ENCODE measurements at places on chromosomes 3 and 15.

DNA sequence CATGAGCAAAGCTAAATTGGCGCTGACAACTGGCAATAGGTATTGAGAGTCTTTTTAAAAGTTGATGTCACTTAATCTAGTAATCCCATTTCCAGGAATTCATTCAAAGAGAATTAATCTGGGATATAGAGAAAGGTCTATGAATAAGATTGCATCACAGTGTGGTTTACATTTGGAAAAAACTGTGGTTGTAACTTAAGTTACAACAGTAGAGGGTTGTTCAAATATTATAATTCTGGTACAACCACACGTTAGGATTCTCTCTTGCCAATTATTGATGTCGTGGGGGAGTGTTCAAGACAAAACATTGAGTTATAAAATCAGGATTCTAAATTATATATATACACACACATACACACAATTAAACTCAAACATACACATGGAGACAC lies 79.8 kb downstream of the LIPC start:
- DNase-seq = no peak

DNA sequence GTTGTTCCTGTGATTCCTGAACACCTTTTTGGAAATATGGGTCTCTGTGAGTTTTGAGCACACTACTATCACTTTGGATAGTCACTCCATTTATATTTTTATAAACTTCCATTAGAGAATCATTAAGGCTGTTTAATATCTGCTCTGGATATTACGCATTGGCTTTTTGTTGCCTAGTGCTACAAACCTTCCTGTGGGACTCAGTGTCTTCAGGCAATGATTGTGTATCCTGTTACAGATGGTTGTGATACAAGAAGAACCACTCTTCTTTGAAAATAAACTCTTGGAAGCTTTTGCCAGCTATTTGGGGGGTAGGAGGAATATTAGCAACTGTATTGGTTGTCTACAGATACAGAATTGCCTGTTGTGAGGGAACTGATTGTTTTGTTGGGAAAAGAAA lies 15.6 kb downstream of the GCSAM start:
- no peak for DNase-seq

- DNase-seq = peak; percentile 85
Measured at GRCh38 chr3:50316657-50317242, 5.8 kb downstream of the HYAL2 start.

DNA sequence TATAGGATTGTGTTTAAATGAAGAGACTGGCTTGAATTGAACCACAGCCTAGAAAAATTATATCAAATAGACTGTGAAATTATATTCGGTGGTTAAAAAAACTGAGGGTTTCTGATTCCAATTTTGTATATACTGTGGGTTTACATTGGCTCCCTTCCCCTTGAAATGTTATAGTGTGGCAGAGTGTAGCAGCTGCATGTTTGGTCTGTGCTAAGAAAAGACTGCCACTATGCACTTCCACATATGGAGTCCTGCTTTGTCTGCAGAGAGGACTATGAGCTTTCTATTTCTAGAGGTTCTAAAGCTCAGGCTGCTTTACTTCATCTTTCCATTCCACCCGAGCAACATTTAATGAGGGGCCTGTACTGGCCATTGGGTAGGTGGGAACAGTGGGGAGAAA lies 112.3 kb downstream of the P3H2 start:
- DNase-seq = no peak

GRCh38 chr3:177145381-177145780 lies 51.9 kb downstream of the TBL1XR1 start:
- DNase-seq = no peak

GRCh38 chr3:177824190-177824786 lies 627.0 kb upstream of the TBL1XR1 start:
- peak; percentile 76 for DNase-seq

All from NCI-H226 (cell line).